Stimulated activated CD4-positive, alpha-beta T cell treated with anti-CD3 and anti-CD28 coated beads, Interleukin-4, amount 100 ng/mL, for 4 hours (primary cell): ENCODE measurements at places on chromosomes 6 and 20.

- DNase-seq, result no peak
These were observed 80.1 kb downstream of the LYRM4 start for GRCh38 chr6:5180636-5181035.

DNA sequence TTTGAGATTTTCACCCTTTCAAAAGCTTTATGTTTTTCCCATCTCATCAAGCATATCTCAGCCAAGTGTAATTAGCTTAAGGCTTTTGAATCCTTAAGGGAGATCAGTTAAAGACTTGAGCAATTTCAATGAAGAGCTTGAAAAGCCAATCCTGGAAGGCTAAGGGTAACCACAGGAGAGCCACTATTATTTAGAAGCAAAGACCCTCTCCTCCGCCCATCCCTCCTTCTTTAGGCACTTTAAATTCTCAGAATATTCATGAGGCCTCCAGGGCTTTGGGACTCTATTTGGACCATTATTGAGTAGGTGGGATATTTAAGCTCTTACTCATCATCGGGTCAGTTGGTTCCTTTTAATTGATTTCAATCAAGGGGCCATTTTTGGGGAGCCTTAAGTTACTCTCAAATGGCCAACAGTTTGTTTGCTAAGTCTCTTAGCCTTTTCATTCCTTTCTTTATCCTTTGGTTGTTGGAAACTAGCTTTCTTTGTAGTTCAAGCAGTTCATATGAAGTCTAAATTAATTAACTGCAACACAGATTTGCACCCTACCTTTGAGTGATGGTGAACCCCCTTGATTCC is 567.2 kb downstream of the KIF16B start:
- no peak for DNase-seq

- DNase-seq, result peak; percentile 70
These were observed 59.9 kb downstream of the SULF2 start for GRCh38 chr20:47725248-47725973.

- DNase-seq, result no peak
These were observed 280.4 kb downstream of the UBE3D start for GRCh38 chr6:82785206-82785605.

DNA sequence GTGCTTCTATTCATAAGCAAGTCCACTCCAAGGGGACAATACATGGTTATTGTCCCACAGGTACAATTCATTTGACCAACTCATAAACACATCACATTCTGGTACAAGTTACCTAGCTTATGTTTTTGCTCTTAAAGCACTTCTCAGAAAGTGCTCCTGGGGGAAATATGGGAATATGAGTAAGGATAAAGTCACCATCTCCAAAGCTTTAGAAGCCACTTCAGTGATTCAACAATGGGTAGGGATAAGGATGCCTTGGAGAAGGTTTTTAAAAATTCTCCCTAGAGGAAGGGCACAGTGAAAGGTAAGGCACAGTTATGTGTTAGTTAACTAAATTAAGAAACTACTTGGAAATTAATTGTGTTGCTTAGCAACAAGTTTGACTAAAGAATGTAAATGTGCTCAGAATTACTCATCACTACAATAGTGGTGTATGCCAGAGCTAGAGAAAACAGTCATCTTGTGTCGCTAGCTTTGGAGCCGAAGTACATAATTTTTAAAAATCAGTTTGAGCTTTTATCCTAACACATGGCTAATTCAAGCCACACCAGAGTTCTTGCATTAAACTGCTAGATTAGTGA is 39.5 kb upstream of the LAMP5 start:
- no peak for DNase-seq

- DNase-seq, result no peak
These were observed 282.9 kb downstream of the CLIC5 start for GRCh38 chr6:45732731-45733130.

GRCh38 chr6:136343275-136343674 is 53.6 kb upstream of the BCLAF1 start:
- no peak for DNase-seq

DNA sequence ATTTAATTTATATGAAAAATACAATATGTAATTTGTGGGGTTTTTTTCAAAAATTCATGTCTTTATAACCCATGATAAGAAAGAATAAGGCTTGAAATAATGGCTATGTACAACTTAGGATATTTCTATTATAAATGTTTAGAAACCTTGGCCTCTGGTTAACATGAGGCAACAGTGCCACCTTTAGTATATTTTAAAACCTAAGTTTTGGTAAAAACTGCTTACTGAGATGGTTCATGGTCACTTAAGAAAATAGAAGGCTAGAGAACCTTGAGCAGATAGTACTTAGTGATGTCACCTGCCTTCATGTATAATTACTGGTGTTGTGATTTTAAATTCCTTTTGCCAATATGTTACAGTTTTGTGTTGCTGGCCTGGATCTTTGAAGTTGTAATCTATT is 176.4 kb downstream of the ADGB start:
- no peak for DNase-seq

DNA sequence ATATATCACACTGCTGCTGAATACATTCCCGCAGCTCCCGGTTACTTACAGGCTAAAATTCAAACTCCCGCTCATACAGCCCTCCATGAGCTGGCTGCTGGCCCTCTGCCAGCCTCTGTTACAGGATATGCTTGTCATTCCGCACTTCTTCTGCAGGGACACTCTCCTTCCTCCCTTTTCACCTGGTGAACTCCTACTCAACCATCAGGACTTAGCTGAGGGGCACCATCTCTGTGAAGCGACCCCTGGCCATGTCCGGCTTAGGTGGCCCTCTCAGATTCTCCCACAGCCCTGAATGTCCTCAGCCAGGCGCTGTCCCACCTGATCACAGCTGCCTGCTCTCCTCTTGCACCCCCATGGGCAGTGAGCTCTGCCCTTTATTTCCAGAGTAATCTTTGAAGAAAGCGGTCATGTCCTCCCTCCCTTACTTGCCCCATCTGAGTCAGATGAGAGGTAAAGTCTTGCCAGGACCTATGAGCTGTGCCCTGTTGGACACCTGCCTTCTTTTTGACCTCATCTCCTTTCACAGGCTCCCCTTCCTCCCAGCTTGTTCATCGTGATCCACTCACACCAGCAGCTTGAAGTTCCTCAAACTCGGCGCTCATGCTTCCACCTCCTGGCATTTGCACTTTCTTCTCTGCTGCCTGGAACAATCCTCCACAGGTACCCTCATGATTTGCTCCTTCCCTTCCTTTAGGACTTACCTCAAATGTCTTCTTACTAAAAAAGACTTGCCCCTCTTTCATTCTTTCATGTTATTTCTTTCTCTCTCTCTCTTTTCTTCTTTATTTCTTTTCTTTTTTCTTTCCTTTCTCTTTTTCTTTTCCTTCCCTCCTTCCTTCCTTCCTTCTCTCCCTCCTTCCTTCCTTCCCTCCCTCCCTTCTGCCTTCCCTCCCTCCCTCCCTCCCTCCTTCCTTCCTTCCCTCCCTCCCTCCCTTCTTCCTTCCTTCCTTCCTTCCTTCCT is 5.6 kb downstream of the CYP24A1 start:
- no peak for DNase-seq

DNA sequence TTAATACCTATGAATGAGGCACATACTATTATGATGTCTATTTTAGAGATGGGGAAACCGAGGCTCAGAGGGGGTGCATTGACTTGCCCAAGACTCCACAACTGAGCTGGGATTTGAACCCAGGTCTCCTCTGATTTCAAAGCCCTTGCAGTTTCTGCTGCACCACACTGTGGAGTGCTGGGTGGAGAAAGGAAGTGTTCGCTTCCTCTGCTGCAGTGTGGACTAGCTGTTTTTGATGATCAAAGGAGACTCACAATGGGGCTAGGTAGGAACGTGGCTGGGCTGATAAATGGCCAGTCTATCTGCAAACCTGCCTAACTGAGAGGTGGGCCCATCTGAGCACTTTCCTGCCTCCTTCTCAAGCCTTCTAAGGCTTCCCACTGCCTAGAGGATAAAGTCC is 87.2 kb downstream of the CD40 start:
- DNase-seq, result no peak

DNA sequence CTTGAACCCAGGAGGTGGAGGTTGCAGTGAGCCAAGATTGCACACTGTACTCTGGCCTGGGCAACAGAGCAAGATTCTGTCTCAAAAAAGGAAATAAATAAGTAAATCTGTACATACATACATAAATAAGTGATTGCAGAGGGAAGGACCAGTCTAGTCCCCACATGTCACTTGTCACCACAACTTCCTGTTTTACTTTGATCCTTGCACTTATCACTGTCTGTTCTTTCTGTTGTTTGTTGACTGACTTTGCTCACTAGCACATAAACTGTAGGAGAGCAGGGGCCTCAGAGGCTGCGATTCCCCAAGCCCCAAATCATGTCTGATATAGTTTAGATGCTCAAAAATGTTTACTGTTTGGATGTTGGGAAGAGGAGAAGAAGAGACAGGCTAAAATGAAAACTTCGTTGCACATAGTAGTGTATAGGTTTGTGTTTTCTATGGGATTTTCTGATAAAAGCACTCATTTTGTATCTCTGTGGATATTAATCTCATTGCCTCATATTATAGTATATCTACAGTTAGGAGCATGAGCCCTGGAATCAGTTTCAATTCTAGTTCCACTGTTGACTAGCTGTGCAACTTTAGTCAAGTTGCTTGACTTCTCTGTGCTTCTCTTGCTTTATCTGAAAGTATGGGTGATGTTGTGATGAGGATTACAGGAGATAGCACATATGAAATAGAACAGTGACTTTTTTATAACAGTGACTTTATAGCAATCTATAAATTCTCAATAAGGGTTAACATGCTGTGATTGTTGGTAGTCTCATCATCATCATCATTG is 165.0 kb downstream of the TBC1D7 start:
- no peak for DNase-seq

DNA sequence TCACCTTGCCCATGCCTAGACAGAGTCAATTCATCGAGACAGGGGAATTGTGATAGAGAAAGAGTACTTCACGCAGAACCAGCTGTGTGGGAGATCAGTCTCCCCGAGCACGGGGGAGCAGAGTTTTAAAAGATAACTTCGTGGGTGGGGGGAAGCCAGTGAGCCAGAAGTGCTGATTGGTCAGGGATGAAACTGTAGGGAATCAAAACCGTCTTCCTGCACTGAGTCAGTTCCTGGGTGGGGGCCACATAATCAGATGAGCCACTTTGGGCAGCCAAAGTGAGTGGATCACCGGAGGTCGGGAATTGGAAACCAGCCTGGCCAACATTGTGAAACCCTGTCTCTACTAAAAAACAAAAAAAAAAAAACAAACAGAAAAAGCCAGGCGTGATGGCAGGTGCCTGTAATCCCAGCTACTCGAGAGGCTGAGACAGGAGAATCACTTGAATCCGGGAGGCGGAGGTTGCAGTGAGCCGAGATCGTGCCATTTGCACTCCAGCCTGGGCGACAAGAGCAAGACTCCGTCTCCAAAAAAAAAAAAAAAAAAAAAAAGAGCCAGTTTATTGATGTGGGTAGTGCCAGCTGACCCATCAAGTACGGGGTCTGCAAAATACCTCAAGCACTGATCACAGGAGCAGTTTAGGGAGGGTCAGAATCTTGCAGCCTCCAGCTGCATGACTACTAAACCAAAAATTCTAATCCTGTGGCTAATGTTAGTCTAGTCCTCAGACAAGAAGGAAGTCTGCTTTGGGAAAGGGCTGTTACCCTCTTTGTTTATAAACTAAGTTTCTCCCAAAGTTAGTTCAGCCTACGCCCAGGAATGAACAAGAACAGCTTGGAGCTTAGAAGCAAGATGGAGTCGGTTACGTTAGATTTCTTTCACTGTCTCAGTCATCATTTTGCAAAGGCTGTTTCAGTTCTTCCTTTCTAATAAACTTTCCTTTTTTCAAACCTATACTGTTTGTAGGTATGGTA is 3.9 kb upstream of the TRIM39 start:
- peak; percentile 66 for DNase-seq

- DNase-seq, result no peak
These were observed 44.4 kb downstream of the DSTN start for GRCh38 chr20:17614176-17614811.

DNA sequence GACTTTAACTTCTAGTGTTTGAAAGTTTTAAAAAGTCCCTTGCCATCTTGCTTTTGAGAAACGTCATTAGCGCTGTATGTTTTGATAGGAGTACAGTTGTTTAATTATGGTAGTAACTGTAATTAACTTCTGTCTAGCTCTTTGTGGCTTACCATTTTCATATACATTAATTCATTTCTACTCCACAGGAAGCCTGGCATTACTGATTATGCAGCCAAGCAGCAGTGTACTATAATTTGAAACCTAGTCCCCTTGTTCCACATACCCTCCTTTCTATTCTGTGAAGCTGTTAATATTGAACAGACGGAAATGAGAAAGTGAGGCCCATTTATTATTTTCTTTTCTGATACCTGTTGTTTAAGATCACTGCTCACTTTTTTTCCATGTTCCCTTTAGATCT is 235.4 kb downstream of the CDKAL1 start:
- DNase-seq, result no peak

DNA sequence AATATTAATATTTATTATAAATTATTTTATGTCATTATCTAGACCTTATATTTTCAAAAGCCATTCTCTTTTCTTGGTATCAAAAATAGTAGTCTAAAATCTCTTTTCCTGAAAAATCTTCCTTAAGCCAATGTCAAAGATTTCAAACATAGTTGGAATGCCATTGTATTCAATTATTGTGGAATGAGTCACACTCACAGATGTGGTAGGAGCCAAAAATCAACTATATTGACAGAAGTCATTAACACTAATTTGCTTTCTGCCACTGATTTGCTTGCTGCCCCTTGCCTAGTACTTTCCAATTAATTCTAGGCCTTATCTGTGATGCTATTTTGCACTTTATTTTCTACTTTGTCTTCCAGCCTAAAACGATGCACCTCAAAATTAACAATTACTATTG is 1326.3 kb upstream of the GJE1 start:
- DNase-seq, result no peak

DNA sequence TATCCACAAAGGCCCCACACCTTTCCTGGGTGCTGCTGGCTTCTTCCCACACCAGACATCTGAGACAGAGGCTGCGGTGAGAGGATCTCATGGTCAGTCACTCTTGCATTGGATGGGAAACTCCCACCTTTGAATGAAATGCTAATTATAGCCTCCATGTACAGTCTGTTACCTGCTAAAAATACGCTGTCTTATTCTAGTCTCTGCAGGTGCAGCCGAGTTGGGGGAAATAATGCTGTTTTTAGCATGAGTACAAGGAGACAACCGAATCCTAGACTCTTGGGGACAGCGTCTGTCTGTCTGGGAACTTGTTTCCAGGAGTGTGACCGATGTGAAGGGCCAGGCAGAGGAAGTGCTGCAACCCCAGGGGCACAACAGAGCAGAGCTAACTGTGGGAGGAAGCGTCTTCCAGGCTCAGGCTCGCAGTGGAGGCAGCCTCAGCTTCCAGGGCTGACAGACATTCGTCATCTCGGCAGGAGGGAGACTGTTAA is 286.2 kb downstream of the PREX1 start:
- DNase-seq, result no peak

GRCh38 chr6:49556429-49556837 is 6.0 kb downstream of the C6orf141 start:
- DNase-seq, result no peak

- DNase-seq, result peak; percentile 53
These were observed 3.6 kb upstream of the MICA start for GRCh38 chr6:31399589-31400466.

DNA sequence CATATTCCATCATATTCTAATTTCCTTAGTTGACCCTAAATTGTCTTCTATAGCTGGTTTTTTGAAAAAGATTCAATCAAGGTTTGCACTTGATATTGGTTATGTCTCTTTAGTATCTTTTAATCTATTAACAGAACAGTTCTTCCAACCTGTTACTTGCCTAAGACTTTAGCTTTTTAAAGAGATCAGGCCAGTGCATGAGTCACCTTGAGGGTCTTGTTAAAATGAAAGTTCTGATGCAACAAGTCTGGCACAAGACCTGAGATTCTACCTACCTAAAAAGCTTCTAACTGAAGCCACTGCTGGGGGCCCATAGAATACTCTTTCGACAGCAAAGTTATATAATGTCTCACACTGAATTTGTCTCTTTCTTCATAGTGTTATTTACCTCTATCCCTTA is 3.2 kb downstream of the USP45 start:
- DNase-seq, result no peak

GRCh38 chr6:48073976-48074767 is 36.8 kb downstream of the PTCHD4 start:
- no peak for DNase-seq
